ENCODE measurements at places on chromosomes 5 and 9. TPM values are rescaled to one million over a fixed set of nuclear protein-coding genes. Genes with fewer than 3 reads are reported as not detected.

The NUTM2G gene
- not detected for polyA plus RNA-seq

The HOMER1 gene
- polyA plus RNA-seq: 4.4 TPM

The SLC45A2 gene
- not detected for polyA plus RNA-seq

DNA sequence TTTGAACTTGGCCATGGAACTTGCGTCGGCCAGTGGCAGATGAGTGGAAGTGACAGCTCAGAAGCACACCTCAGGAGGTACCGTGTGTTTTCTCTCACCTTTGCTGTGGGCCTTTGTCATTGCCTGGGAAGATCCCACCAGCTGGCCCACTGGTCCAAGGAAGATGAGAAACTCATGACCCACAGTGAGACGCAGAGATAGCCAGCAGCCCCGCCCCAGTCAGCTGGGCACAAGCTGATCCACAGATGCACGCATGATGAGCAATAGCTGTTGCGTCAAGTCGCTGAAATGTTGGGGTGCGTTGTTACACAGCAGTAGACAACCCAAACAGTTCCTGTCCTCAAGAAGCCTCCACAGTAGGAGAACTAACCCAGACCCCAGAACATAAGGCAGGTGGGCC is 30.8 kb upstream of the UNC5A start:
- no peak for DNase-seq

The EPB41L4A gene
- polyA plus RNA-seq: not detected

The DMGDH gene
- polyA plus RNA-seq: 1.7 TPM

GRCh38 chr9:100352201-100352726 is 478 bp downstream of the TEX10 start:
- DNase-seq: no peak

The PCDHGA10 gene
- polyA plus RNA-seq: 11.7 TPM

GRCh38 chr5:169157064-169157463 is 143.9 kb downstream of the SLIT3 start:
- DNase-seq: no peak

DNA sequence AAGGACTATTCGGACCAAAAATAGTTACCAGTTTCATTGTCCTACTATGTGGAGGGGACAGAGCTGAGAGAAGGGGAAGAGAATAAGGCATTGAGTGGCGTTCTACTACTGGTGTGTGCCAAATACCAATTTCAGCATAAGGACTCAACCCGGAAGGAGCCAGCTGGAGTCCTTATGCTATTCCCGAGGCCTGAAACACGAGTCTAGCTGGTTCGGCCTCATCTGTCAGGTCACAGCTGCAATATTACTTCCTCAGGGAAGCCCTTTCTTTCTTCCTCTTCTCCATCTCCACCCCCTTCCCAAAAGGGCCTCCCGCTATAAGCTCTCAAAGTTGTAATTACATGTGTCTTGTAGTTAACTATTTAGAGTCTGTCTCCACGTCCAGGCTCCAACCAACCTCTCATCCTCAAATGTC is 20.5 kb upstream of the FER start:
- no peak for DNase-seq

DNA sequence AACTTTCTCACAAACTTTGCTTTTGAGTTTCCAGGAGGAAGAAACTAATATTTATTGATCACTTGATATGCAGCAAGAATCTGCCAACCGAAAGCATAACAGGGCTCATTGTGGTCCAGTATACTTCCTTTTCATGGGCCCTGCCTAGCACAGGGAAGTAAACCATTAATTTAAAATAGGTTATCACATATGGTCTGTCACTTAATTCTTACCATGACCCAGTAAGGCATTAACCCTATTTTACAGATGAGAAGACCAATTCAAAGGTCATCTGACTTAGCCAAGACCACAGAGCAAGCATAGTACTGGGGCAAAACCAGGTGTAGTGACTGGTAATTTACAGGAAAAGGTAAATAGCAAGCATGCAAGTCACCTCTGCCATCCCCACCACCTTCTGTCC is 336.9 kb upstream of the DMAC1 start:
- no peak for DNase-seq

DNA sequence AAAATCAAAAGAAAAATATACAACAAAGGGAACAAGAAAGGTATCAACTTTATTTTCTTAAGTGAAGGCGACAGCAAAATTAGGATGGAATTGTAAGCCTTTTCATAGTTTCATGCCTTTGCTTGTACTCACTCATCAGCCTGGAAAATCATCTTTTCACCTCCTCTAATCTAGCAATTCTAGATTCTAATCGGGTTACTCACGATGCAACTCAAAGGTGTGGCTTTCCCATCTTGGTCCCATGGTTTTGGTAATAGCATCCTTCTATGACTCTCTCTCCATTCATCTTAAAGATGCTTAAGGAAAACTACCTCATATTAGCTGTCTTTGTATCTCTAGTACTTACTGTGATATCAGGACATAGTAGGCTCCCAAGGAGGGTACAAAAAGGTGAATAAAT is 30.5 kb downstream of the DNAH5 start:
- no peak for DNase-seq

GRCh38 chr5:15373151-15373550 is 126.8 kb upstream of the FBXL7 start:
- DNase-seq: no peak

The HTR4 gene
- not detected for polyA plus RNA-seq

- DNase-seq: no peak
These were observed 158.6 kb upstream of the PPP1R26 start for GRCh38 chr9:135320943-135321342.

GRCh38 chr5:134184155-134185135 is 7.7 kb upstream of the SKP1 start:
- DNase-seq: no peak
